Posterior vena cava (tissue), 2 donors: ENCODE measurements at places on chromosomes 2 and 18.

DNA sequence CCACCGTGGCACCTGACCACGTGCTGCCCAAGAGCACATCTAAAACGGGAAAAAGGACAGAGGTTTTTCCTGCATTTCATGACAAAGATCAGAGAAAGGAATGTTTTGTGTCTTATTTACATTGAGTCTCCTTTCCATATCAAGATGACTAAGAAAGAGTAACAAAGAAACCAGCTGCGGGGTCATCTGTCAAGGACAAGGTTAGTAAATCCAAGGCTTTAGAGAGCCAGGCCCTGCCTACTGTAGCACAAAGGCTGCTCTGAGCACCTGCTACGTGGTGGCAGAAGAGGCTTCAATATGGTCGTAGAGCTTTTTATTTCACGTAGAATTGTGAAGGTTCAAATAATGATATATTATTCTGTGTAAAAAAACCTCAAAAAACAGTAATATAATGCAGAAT is 51.0 kb downstream of the PRELID3A start:
- DNase-seq: no peak

DNA sequence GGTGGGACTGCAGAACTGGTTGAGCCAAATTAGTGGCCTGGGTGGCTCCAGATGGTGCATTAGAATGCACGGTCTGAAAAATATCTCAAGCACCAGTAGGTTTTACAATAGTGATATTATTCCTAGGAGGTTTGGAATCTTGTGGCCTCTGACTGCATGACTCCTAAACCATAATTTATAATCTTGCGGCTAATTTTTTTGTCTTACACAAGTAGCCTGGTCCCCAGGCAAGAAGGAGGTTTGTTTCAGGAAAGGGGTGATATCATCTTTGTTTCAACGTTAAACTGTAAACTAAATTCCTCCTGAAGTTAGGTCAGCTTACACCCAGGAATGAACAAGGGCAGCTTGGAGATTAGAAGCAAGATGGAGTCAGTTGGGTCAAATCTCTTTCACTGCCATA is 98.9 kb upstream of the ARL4C start:
- no peak for DNase-seq

- DNase-seq: no peak
Observed at GRCh38 chr2:113703386-113704299, 52.8 kb downstream of the SLC35F5 start.

GRCh38 chr2:118580651-118581050 is 266.8 kb downstream of the EN1 start:
- DNase-seq: no peak

DNA sequence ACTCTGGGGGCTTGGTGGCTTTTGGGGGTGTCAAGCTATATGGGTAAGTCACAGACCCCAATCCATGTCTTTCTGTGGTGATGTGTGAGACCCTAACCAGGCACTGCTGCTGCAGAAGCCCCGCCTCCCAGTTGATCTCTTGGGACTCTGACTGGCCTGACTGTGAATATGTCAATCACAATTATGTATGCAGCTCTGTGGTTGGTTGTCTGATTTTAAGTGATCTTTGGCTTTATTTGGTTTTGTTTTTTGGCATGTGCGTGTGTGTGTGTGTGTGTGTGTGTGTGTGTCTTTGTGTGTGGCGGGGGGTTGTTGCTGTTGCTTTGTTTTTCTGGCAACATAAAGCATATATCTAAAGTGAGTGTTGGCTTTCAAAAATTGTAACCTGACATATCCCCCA is 78.5 kb upstream of the GLS start:
- no peak for DNase-seq

GRCh38 chr2:125855204-125855603 is 800.8 kb upstream of the GYPC start:
- DNase-seq: no peak

DNA sequence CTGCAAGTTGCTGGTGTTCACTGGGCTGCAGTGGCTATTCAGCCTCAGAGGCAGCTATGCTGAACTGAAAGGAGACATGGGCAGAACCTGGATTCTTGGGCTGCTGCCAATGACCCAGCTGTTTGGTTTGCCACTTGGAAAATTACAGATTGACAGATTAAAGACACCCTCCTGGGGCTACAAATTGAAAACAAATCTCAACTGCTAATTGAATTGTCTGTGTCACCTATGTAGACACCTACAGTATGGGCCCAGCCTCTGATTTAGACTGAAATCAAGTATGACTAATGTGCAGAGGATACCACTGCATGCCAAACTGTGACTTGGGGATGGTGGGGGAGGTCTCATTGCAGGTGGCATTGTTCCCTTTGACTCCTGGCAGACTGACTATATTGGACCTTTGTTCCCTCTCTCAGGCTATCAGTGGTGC is 42.8 kb downstream of the ITSN2 start:
- DNase-seq: no peak

DNA sequence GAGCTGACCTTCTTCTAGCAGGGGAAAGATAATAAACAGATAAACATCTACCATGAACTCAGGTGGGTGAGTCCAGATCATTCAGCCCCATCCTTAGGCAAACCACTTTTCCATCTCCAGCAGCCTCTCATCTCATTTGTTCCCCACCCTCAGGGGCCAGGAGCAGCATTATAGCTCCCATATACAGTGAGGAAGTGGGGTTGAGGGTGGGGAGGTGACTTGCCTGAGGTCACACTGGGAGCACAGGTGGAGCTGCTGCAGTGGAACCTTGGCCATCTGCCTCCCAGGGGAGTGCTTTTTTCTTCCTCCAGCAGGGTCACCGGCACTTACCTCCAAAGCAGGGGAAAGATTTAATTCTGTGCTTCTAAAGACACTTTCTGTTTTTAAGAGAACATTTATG is 212.5 kb upstream of the SMAD2 start:
- no peak for DNase-seq

DNA sequence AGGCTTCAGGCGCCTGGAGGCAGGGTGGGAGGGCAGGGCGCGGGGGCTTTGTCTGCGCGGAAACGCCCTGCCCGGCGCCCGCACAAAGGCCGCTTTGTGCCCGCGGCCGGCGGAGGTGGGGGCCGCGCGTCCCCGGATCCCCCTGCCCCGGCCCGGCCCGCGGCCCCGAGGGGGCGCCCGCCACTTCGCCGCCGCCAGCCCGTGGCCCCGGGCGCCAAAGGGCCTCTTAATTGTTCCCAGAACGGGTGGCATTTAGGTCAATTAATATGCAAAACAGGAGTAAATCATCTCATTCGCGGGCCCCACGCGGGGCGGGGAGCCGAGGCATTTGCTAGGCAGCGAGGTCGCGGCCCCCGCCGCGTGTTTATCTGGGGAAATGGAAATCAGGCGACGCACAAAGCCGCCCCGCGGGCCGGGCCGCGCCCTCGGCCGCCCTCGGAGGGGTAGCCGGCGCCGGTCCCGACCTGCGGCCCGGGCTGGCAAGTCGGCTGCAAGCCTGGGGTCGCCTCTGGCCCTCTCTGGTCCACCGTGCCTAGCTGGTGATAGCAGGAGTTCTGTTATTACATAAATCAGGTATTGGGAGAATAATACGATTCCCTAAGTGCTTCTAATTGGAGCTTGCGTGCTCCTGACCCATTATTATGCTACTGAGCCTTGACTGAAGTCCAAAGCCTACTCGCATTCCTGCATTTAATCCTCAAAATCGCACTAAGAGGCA is 148.2 kb upstream of the GLI2 start:
- DNase-seq: no peak

GRCh38 chr2:127695491-127696472 is 5.5 kb upstream of the SFT2D3 start:
- DNase-seq: peak; percentile 91

- DNase-seq: no peak
Observed at GRCh38 chr2:33062665-33063250, 116.0 kb downstream of the LTBP1 start.

- no peak for DNase-seq
Observed at GRCh38 chr2:235129850-235130249, 178.0 kb downstream of the SH3BP4 start.

DNA sequence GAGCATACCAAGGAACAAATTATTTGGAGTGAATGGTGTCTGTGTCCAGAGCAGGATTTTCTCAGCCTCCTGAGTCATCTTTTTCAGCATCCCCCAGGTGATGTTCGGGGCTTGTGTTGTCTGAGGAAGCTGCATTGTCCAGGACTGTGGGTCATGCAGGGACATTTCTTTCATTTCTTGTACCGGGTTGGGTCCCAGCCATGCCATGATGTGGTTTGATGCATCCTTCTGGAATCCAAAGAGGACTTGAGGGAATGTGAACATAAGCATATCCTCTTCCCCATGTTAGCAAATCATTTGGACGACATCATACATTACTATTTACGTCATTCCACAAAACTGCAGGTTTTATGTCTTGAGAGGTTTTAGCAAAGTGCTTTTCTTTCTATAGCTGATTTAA is 797.8 kb downstream of the CCDC85A start:
- no peak for DNase-seq
